Ascending aorta (tissue), 2 donors: ENCODE measurements at places on chromosomes 4 and X.

- no peak for DNase-seq
Measured at GRCh38 chr4:87749883-87750282, 49.5 kb upstream of the IBSP start.

GRCh38 chrX:133523081-133523487, 107.8 kb upstream of the GPC4 start:
- no peak for DNase-seq

GRCh38 chrX:47651043-47651905, 911 bp upstream of the ELK1 start:
- no peak for DNase-seq

- no peak for DNase-seq
Measured at GRCh38 chrX:146934256-146934655, 119.7 kb upstream of the CXorf51A start.

- no peak for DNase-seq
Measured at GRCh38 chr4:31020363-31020762, 300.2 kb downstream of the PCDH7 start.

GRCh38 chrX:1336948-1337779, 579 bp downstream of the IL3RA start:
- no peak for DNase-seq

GRCh38 chrX:97787849-97788248, 904.1 kb downstream of the RPA4 start:
- DNase-seq, result no peak

DNA sequence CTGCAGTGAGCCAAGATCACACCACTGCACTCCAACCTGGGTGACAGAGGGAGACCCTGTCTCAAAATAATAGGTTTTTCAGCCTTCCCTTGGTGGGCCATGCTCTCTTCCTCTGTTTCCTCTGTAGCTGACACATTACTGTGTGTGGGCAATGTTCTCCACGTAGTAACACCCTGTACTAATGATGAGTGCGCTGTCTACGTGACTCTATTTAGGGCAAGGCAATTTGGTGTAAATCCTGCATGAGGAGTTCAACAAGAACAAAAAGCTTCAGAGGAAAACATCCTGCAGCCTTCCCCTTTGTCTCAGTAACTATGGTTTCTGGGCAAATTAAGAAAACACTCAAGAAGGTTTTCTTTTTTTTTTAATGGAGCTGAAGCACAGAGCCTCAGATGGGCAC, 24.4 kb upstream of the JAKMIP1 start:
- no peak for DNase-seq

- no peak for DNase-seq
Measured at GRCh38 chr4:155899891-155900290, 3.6 kb upstream of the TDO2 start.

DNA sequence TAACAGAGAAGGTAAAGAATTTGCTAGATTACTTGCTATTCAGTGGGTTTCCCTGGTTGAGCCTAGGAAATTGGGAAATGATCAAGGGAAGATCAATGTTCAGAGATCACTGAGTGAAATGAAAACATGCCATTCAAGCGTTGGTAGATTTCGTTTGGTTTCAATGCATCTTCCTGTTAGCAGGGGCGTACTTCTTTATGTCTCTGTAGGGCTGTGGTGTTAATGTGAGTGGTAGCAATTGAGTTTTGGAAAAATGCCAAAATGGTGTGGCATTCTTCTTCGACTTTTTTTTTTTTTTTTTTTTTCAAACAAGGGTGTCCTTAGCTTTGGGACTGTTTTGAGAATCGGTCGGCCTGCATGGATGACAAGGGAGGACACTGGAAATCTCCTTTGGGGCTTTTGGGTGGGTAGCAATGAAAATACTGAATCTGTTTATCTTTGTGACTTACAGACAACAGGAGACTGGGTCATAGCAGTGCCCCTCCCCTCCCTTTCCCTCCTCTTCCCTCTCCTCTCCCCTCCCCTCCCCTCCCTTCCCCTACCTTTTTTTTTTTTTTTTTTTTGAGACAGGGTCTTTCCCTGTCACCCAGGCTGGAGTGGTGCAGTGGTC, 50.4 kb downstream of the SPRY1 start:
- no peak for DNase-seq

DNA sequence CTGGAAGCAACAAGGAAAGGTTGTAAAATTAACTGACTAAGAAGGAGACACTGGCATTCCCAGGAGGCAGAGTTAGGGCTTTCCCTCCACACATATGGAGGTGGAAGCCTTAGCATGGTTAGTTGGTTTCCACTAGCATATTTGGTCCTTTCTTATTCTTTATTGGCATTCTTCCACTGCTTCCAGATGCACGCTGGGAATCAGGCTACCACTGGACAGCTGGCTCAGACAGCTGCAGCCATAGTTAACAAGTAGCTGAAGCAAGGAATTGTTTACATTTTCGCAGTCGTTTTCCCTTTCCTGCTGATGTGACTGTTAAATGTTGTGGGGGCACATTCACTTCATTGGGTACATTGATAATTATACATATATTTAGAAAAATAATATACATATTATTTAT, 169.2 kb downstream of the GRIA2 start:
- no peak for DNase-seq

- no peak for DNase-seq
Measured at GRCh38 chr4:99383833-99384392, 31.4 kb upstream of the ADH1C start.

DNA sequence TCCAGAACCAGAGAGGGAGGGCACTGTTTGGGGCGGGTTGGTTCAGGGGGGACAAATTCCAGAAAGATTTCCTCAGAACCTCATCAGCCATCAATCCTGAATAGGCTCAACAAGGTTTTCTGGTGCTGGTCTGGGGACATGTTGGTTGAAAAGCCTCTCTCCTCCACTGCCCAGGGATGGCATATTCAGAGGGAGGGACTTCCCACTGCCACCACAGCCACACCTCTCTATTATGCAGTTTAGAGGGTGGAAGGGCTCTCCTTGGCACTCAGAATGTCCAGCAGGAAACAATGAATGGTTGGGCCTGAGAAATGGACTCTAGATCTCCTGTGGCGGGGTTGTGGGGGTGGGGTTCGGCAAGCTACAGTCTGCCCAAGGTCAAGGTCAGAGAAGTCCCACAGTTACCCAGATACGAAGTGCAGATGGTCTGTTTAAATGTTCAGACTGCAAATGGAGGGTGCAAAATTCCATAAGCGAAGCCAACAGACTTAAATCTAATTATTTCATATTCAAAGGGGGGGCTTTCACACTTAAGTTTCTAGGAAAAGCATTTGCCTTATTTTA, 70.7 kb downstream of the LEF1 start:
- no peak for DNase-seq

DNA sequence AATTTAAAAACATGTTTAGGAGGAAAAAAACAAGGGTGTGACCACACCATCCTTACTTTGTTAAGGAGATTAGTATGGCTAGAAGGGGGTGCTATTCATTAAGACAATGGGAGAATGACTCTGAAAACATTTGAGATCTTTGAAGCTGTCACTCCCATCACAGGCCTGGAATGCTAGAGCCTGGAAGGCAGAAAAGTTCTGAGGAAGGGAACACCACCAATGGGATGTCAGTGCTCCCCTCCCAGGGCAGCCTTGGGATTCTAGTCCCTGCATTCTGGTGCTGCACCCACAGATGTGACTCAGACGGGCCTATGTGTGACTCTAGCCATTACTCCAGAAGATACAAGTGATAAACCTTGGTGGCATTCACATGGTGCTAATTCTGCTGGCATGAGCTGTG, 162.2 kb upstream of the ANXA10 start:
- no peak for DNase-seq

DNA sequence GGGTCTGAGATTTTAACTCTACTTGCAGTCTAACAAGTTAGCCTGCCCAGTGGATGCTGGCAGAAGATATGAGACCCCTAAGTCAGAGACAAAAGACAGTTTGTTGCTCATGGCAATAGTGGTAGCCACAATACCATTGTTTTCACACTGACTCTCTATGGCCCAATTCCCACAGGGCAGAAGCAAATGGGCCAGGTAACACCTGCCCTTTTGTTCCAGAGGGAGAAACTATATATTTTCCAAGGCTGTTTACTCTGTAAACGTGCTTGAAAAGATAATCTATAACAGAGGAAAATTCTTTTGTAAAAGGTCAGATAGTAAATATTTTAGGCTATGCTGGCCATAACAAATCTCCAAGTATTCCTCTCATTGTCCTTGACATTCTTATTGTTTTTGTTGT, 57.2 kb upstream of the NPNT start:
- DNase-seq, result no peak

DNA sequence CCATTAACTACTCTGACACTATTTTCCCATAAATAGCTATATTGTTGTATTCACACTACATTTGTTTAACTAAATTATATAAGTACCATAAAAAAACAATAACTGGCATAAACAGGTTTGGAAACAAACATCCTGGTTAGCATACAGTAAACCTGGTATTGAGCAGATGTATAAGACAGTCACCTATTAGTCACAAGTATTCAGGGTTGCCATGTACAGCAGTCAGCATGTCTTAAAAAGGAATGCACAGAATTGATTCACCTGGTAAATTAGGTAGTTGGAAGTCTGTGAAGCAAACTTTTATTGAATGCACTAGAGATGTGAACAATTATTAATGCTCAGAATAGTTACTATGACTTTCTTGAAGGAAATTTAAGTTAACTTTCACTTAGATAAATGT, 137.9 kb downstream of the FAM13A start:
- DNase-seq, result no peak

GRCh38 chrX:11261260-11261659, 32.0 kb upstream of the AMELX start:
- DNase-seq, result no peak

GRCh38 chr4:127604949-127605709, 27.6 kb upstream of the INTU start:
- no peak for DNase-seq

DNA sequence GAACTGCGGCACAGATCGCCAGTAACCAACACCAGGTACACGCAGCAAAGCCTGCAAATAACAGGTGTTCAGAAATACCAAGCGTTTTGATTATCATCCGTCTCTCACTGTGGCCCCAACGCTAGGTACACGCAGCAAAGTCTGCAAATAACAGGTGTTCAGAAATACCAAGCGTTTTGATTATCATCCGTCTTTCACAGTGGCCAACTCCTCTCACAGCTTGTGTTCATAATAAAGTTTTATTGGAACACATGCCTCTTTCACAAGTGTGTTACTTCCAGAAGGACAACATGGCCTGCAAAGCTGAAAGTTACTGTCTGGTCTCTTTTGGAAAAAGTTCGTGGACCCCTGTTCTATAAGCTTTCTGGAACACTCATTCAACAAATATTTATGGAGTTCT, 153.1 kb downstream of the AFAP1 start:
- no peak for DNase-seq

- DNase-seq, result no peak
Measured at GRCh38 chrX:71532078-71532752, 689 bp upstream of the OGT start.

GRCh38 chrX:19743386-19743785, 144.0 kb downstream of the SH3KBP1 start:
- DNase-seq, result no peak

DNA sequence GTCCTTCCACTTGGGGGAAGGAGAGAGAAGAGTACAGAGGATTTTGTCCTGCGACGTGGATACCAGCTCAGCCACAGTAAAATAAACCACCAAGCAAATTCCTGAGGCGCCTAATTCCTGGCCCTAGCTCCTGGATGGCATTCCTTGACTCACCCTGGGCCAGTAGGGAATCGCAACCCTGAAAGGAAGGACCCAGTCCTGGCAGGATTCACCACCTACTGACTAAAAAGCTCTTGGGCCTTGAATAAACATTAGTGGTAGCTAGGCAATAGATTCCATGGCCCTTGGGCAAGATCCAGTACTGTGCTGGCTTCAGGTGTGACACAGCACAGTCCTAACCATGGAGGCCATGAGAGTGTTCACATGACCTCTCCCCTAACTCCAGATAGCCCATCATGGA, 45.6 kb downstream of the GABRA3 start:
- DNase-seq, result no peak

- no peak for DNase-seq
Measured at GRCh38 chrX:36986231-36986630, 21.9 kb upstream of the FAM47C start.

DNA sequence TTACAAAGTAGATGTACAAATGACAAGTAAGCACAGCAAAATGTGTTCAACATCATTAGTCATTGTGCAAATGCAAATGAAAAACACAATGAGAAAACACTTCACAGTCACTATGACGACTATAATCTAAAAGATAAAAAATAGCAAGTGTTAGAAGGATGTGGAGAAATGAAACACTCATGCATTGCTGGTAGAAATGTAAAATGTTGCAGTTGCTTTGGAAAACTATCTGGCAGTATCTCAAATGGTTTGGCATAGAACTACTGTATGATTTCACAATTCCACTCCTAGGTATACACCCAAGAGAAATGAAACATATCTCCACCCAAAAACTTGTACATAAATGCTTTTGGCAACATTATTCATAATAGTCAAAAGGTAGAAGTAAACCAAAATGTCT, 459.7 kb upstream of the TRAM1L1 start:
- no peak for DNase-seq

- DNase-seq, result no peak
Measured at GRCh38 chrX:2401590-2402360, 99.0 kb downstream of the DHRSX start.

- no peak for DNase-seq
Measured at GRCh38 chrX:1076871-1077651, 135.4 kb downstream of the CRLF2 start.

- DNase-seq, result no peak
Measured at GRCh38 chr4:104906276-104906675, 240.4 kb upstream of the TET2 start.

GRCh38 chrX:6961286-6962005, 186.1 kb upstream of the STS start:
- DNase-seq, result no peak

GRCh38 chr4:9988933-9989332, 32.4 kb downstream of the SLC2A9 start:
- no peak for DNase-seq

- DNase-seq, result no peak
Measured at GRCh38 chr4:157806184-157806583, 366.6 kb downstream of the GASK1B start.

DNA sequence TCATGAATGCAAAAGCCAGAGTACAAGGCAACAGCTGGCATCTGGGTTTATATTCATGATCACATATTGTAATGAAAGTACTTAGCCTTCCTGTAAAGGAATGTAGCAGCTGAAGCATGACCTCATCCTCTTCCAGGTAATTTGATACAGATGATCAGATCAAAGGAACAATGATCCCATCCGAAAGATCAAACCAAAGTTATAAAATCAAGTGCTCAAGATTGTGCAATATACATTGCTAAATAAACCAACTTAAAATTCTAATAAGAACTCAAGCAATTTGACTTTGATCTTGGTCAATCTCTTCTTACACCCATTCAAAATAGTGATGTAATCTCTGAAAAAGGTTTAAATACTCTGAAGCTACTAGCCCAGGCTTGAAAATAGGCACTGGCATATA, 113.1 kb upstream of the INPP4B start:
- DNase-seq, result no peak

DNA sequence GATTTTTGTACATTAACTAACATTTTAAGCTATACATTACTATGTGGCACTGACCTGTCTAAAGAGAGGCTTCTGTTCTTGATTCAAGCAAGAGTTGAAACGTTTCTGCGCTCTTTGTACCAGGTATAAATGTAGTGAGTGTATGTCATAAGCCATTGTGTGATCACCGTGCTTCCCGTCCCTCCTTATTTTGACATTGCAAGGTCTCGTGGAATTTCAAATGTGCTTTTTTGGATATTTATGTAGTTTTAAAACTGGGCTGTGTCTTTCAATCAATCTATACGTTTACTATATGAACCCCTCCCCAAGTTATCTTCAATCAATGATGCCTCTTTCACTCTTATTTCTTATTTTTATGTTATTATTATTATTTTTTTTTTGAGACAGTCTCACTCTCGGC, at the start of gene KLHL15:
TSS of gene KLHL15 (minus strand) at position 101 of the 400 bp plus-strand sequence. CDS start 20,493 bp downstream, outside the sequence.
- no peak for DNase-seq

GRCh38 chr4:126057371-126057770, 742.6 kb downstream of the FAT4 start:
- DNase-seq, result no peak
